ENCODE measurements at places on chromosomes 2 and 18.

- DNase-seq = no peak
- H3K36me3 ChIP-seq = peaks cover 3% of the 10 kb centered on the region
Observed at GRCh38 chr2:97750017-97750416, 36.6 kb downstream of the ZAP70 start.

DNA sequence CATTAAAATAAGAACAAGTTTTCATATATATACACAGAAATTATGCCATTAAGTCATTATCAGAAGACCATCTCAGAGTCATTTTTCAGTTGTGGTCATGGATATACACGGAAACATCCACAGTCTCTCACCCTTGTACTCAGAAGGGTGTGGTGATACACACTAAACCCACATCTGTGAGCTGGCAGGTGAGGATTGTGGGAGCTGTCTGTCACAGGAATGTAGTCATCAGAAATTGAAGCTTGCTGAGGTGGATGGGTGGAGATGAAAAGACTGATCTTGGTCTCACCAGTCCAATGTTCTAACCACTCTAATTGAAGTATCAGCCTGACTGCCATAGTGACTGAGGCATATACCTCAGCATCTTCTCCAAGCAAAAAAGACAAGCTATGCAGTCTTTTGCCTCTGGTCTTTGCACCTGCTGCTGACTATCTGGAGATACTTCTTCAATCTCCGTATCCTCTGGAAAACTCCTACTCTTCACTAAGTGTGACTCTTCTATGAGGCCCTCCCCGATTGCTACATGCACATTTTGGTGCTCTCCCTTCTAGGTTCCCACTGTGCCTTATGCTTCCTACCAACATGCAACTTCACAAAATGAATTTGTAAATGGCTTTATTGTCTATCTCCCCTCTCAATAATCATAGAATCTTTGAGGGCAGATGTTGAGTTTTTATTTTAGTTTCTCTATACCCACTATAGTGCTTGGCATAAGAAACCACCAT lies 232.8 kb downstream of the DYM start:
- peak overlapping the region; percentile 43 for H3K27ac ChIP-seq
- no peak overlapping the region for H3K4me3 ChIP-seq
- peak; percentile 27 for DNase-seq
- H3K4me1 ChIP-seq = peaks cover 19% of the 10 kb centered on the region
- no peaks in the 10 kb centered on the region for H3K27me3 ChIP-seq
- H3K36me3 ChIP-seq = peaks cover 12% of the 10 kb centered on the region

DNA sequence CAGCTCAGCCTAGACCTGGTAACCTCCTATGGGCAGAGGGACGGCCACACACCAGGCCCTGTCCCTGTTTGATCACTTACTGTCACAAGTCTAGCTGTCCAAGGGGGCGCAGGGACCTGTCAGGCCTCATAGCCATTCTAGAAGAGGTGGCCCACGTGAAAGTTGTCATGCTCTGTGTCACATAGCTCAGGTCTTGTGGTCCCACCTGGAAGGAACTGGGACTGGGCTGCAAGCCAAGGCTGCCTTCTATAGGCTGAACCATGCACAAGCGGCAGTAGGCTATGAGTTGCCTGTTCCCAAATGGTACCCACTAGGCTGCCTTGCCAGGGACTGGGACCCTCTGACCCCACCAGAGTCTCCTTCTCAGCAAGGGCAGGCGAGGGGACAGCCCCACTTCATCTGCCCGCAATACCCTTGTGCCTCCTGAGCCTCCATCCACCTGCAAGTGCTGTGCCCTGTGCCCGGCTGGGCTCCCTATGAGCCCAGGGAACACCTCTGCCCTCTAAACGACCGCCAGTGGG lies 177.5 kb downstream of the ANAPC1 start:
- H3K4me3 ChIP-seq = no peak overlapping the region
- H3K27me3 ChIP-seq = peaks cover 35% of the 10 kb centered on the region
- H3K4me1 ChIP-seq = peaks cover 33% of the 10 kb centered on the region
- no peak overlapping the region for H3K27ac ChIP-seq
- DNase-seq = no peak
- H3K36me3 ChIP-seq = no peaks in the 10 kb centered on the region

- H3K27ac ChIP-seq = no peak overlapping the region
- H3K4me3 ChIP-seq = no peak overlapping the region
- no peaks in the 10 kb centered on the region for H3K27me3 ChIP-seq
- H3K36me3 ChIP-seq = no peaks in the 10 kb centered on the region
- H3K4me1 ChIP-seq = no peaks in the 10 kb centered on the region
Observed at GRCh38 chr2:49111006-49111405, 43.3 kb downstream of the FSHR start.

All from activated naive CD8-positive, alpha-beta T cell treated with anti-CD3 and anti-CD28 coated beads, Interleukin-2, amount 50 U/mL, for 24 hours (primary cell).